ENCODE measurements at places on chromosomes 11 and 22.

- DNase-seq: no peak
These were observed 10.6 kb upstream of the CDC42EP1 start for GRCh38 chr22:37549704-37550059.

GRCh38 chr11:10058356-10058755, 235.7 kb downstream of the SBF2 start:
- no peak for DNase-seq

GRCh38 chr22:40198733-40199132, 21.0 kb downstream of the TNRC6B start:
- no peak for DNase-seq

DNA sequence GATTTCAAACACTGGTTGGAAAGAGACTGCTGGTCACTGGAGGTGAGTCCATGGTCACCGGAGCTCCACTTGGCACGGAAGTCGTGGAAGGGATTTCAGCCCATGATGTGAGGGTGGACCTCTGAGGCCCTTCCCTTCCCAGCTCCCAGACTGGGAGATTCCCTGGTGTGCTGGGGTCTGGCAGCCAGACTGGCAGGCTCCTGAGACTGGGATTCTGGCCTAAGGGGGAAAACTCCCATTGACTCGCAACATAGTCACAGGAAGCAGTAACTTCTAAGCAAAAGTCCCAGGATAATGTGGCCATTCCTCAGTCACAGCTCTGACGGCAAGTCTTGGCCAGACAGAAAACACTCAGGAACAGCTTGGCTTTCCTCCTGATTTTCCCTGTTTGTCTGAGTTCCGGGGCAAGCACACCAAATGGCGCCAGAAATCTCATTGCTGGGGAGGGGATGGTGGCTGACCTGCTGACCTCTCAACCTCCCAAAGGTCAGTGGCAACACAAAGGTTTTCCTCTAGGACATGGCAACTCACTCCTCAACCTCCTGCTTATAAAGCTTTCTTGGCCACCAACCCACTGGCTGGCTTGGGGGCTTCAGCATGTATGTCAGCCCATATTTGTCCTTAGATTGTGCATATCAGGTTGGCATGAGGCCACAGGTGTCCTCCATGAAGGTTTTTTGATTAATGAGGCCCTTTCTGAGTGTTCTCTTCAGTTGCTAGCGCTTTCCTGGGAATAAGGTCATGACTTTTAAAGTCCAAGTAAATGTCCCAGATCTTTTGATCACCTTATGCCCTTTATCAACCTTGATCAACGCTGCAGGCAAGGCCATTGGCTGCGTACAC, 99.5 kb downstream of the CCDC81 start:
- DNase-seq: no peak

DNA sequence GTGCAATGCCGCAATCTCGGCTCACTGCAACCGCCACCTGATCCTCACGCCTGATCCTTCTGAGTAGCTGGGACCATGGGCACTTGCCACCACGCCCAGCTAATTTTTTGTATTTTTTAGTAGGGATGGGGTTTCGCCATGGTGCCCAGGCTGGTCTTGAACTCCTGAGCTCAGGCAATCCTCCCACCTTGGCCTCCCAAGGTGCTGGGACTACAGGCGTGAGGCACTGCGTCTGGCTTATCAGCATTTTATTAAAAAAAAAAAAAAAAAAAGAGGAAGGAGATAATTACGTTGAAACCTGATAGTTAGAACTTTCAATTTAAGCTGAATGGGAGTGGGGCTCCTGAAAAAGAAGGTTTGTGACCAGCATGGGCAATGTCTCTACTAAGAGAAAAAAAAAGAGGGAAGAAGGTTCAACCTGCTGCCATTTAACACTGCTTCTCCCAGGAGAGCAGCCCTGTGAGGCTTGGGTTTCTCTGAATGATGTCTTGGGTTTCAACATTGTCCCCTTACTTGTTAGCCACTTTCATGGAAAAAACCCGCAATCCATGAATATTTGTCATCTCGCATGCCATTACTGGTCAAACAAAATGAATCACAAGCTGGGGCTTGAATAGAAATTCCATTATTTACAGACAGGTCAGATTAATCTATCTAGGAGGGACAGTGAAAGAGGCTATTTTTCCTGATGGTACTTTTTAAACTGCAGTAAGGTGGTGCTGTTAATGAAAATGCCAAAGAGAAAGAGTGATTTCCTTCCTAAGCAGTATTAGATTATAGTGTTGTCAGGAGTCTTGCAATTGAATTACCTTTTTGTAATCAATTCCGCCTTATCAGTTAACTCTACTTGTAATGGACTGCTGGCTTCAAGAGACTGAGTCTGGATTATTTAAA, 72.5 kb downstream of the PACS1 start:
- DNase-seq: no peak

GRCh38 chr11:117998664-117999353, 12.6 kb downstream of the IL10RA start:
- DNase-seq: no peak

DNA sequence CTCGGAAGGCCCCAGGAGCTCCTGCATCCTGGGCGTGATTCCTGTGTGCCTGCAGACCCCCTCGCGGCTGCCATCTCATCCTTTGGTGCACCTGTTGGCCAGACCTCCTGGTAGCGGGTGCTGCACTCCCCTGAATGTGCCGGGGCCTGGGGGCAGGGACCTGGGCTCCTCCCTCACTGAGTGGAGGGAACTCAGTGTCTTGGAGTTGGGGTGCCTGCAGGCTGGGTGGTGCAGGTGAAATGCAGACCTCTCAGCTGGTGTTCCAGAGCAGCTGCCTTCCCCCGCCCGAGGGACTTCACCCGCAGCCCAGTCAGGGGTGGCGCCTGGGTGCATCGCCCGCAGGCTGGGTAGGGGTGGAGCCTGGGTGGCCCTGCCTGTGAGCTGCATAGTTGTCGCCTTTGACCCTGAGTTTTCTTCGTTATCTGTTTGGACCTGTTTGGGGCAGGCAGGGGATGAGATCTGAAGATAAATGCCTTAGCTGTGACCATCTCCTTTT, 31.4 kb downstream of the LRP5 start:
- DNase-seq: no peak
